ENCODE measurements at places on chromosomes 12 and 14.
A peak's percentile ranks its signal among the peaks of the same experiment; 100 is the strongest.

DNA sequence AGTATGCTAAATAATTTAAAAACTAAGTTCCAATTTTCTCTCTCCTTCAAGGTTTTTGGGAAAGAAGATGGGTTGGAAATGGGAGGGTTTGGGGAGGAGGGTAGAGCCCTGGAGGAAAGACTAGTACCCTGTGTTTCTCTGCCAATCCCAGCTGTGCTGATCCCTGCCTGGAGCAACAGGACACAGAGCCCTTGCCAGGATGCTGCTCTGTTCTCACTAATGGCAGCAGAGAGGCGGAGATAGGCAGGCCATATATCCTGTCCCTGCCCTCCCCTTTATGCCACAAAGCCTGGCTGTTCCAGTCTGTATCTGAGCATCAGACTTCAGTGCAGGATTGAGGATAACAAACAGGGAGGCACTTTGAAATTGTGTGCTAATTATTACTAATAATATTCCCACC lies 99.0 kb downstream of the C12orf75 start:
- DNase-seq = no peak

DNA sequence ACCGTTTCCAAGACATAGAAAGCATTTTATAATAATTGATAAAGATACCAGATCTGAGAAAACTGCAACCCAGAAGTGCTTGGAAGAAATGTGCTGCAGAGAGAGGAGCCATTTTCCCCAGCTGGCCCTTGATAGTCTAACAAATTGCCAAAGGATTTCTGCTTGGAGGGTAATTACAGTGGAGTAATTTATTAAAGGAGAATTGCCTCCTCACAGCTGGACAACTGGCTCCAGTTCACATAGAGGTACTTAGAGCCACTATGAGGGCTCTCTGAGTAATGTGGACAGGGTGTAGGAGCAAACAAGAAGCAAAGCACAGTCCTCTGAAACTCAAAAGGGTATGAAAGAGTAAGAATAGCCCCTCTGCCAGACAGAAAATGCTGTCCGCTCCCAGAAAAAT lies 335.6 kb downstream of the SYT1 start:
- peak; percentile 58 for DNase-seq

DNA sequence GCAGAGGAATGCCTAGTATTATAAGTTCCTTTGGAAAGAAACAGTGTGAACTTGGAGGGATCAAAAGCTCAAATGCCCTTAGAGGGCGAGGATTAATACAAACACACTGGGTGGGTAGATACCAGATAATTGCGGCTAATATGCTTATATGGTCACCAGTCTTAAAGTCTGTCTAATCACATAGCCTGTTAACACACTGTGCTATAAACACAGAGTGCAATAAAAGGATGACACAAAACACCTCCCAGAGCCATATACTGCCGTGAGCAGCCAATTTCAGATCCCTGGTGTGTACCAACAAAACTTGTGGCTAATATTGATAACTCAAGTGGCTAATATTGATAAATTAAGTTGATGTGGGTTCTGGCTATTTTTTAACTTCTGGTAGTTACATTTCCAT lies 1.7 kb upstream of the IL26 start:
- DNase-seq = no peak

DNA sequence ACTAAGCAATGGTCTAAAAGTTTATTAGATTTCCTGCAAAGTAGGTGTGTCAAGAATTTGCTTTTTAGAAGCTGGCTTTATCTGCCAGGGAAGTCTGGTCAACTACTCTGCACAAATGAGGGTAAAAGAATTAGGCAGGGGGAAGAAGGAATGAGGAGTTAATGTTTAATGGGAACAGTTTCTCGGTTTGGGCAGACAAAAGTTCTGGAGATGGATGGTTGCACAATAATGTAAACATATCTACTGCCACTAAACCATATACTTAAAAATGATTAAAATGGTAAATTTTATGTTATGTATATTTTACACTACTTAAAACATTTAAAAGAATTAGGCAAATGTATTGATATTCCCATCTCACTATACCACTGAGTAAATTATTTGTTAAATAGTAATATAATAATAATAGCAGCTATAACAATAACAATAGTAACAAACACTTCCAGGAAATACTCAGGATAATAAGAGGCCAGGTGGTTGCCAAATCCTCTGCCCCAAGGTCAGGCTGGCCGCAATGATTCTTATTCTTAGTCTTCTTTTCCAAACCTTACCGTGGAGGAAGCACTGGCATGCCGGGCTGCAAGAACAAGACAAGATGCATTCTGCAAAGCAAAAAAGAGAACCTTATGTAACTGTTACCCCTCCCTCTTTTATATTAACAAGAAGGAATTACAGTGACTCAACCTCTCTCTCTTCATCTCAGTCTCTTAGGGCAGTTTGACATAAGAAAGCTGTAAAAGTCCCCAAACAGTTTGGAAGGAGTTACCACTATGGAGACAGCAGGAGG lies 13.9 kb downstream of the CS start:
- no peak for DNase-seq

GRCh38 chr14:102479777-102480176 lies 29.8 kb downstream of the ANKRD9 start:
- no peak for DNase-seq

- DNase-seq = no peak
Observed at GRCh38 chr14:72788972-72789728, 104.8 kb downstream of the DPF3 start.

GRCh38 chr12:50482571-50482970 lies 22.2 kb upstream of the DIP2B start:
- no peak for DNase-seq

DNA sequence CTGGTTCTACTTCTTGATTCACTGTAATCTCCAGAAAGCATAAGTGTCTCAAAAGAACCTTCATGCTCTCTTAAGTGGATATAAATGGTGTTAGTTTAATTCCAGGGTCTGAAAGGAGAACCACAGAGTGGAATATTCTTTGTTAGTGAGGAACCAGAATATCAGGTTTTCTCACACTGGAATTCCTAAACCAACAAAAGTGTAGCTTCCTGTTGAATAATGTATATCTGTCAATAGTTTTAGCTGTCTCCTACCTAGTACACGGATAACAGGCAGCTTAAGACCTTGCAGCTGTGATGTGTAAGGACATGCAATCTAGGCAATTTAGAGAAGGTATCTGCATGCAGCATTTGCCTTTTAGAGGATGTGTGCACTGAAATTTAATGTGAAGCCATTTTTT lies 24.0 kb downstream of the LRIG3 start:
- peak; percentile 53 for DNase-seq

- DNase-seq = no peak
Observed at GRCh38 chr14:51912112-51912786, 51.8 kb downstream of the GNG2 start.

DNA sequence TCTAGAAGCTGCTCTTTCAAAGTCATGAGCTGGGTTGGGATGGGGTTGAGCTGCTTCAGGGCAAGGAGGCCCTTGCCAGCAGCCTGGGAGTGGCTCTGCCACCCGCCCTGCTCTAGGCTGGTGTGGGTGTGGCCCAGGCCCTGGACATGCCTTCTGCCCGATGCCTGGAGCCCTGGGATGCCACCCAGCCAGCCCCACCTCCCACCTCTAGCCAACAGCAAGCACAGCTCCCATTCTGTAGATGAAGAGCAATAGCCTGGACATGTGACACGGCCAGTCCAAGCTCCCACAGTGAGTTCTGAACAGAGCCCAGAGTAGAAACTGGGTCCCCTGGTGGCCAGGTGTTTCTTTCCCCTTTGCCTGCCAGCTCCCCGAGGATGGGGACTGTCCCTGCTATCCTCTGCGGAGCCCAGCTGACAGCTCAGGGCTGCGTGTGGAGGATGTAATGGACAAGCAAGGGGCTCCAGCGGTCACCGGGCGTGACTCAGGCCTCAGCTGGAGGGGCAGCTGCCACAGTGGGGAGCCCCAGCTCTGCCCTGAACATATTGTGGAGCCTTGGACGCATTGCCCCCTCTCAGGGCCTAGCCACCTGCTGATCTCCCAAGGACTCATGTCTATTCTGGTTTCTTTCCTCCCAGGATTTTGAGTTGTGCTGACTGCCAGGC lies 165.2 kb downstream of the TSPAN9 start:
- no peak for DNase-seq

GRCh38 chr14:29035134-29035533 lies 268.5 kb downstream of the FOXG1 start:
- no peak for DNase-seq

DNA sequence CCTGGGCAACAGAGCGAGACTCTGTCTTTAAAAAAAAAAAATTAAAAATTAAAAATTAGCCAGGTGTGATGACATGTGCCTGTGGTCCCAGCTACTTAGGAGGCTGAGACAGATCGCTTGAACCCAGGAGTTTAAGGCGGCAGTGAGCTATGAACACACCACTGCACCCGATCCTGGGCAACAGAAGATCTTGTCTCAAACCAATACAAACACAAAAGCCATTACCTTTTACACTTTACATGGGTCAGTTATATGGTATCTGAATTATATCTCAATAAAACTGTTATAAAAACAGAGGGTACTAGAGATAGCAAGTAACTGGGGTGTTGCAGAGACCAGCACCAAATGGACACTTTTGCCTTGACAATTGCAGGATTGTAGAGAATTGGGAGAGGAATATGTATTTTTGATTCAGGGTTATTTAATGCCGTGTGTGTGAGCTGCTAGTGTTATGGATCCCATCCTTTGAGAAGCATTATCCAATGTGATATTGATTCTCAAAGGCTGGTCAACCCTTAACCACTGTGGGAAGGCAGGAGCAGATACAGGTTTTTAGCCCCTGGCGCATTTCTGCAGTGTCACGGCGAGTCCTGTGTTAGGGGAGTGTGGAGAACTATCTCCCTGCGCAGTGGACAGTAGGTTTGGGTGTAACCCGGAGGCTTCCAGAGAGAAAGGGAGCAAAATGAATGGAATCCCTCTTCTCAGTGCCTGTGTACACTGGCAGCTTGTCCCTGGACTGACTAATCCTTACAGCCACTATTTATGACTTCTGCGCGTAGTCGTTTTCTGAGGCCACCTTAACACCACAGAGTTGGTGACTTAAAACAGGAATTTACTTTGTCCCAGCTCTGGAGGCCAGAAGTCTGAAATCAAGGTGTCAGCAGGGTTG lies 4.3 kb downstream of the PSMD9 start:
- no peak for DNase-seq

DNA sequence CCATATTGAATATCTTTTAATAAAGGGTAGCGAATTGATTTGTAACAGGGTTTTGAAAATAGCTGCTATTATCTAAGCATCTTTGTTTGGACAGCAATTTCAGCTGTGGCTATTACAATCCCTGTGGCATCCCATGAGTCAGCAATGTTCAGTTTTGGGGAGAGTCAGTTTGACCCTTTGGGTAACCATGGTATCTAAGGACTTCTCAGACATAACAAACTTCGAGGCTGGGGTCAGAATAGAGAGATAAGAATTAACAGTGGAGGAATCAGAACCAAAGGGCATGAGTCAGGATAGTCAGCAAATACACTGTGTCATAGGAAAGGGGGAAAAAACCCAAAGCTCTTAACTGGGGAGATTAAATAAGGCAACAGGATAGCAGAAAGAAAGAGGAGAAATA lies 11.7 kb upstream of the PTHLH start:
- DNase-seq = no peak

DNA sequence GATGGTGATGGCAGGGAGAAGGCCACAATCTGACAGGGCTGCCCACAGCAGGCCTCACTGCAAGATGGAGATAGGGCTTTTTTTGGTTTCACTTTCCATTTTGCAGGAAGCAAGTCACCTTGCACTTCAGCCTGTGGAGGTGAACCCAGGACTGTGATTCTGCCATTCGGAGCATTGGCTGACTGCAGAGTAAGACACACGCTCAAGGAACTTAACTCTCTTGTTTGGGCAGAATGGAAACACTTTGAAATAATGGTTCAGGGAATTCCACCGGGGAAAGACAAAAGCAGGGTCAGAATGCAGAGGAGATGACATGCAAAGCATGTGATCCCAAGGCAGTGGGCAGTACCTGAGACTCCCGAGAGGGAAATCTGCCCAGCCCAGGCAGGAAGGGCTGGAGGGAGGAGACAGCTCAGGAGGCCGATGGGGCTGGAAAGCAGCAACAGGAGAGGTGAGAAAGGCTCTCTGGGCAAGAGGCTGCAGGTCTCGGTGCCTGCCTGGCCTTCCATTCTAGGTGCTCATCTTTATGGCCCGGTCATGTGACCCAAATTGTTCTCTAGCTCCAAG lies 58.7 kb upstream of the PRMT8 start:
- no peak for DNase-seq

DNA sequence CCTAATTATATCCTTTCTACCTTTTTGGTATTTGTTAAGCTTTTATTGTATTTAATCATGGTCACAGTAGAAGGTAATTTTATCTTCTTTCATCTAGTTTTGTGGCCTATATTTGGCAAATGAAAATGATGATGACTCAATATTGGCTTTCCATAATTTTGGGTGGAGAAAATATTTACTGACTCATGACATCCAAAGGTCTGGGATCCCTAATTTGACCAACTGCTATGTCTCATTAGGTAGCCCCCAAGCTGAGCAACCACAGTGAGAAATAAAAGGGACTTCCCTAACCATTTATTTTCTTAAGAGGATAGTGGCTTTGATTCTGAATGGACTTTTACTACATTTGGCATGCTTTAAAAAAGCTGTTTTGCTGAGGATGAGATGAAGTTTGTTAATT lies 289.5 kb downstream of the RMST start:
- DNase-seq = no peak

DNA sequence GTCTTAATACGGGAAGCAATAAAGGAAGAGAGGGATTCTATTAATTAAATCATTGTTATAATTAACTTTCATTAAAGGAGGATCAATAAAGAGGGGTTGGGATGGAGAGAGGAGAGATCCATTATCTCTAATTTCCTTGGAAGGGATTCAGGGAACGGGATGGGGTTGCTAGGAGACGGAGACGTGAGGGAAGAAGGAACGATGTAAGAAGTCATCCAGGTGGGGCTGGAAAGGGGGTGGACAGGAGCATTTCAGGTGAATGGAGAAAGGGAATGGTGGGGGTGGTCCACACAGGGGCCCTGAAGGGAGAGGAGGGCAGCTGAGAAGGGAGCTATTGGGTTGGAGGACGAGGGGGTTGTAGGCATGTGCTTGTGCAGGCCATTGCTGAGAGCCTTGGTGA lies 17.2 kb downstream of the CALCOCO1 start:
- DNase-seq = no peak

DNA sequence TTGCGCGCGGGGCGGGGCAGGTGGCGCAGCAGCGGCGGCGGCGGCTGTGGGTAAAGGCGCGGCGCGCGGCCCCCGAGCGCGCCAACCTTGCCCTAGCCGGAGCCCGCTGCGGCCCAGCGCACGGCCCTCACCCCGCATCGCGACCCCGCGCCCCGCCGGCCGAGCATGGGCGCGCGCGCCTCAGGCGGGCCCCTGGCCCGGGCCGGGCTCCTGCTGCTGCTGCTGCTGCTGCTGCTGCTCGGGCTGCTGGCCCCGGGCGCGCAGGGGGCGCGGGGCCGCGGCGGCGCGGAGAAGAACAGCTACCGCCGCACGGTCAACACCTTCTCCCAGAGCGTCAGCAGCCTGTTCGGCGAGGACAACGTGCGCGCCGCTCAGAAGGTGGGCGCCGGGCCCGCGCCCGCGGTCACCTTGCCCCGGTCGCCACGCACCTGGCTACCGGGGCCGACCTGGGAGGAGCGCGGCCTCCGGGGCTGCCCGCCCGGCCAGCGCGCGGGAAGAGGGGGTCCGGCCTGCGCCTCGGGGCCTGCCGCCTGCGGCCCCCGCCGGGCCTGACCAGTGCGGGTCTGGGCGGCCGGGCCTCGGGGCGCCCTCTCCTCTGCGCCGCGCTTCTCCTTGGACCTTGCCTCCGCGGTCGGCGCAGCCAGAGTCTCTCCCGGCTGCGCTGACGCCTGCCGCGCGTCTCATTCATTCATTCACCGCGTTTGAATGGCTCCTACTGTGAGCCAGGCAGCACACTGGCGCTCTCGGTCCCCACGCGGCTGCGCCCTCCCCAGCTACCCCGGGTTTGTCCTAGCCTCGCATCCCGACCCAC lies at the start of gene BRI3BP:
BRI3BP (plus strand) TSS at position 20 of the 811 bp plus-strand sequence; CDS start at position 166, 146 bp downstream.
- peak; percentile 35 for DNase-seq

All from NCI-H345 (cell line).